ENCODE measurements at places on chromosomes 12 and 14. TPM values are rescaled to one million over a fixed set of nuclear protein-coding genes. Genes with fewer than 3 reads are reported as not detected.

OR6C2 gene
- not detected for total RNA-seq

GRIN2B gene
- not detected for total RNA-seq

BTBD7 gene
- total RNA-seq = 25.9 TPM

RPS6KL1 gene
- total RNA-seq = 6.1 TPM

BTBD6 gene
- total RNA-seq = 50.4 TPM

ATF1 gene
- 20.0 TPM for total RNA-seq

KLHL33 gene
- total RNA-seq = not detected

KLRC2 gene
- total RNA-seq = not detected

PPP1R3E gene
- 1.3 TPM for total RNA-seq

MFAP5 gene
- total RNA-seq = under 0.01 TPM

TAS2R19 gene
- 3.4 TPM for total RNA-seq

MCRS1 gene
- total RNA-seq = 67.0 TPM

OASL gene
- total RNA-seq = 0.36 TPM

LRRC43 gene
- total RNA-seq = 0.72 TPM

CHD8 gene
- total RNA-seq = 48.8 TPM

PPP2R5C gene
- 61.4 TPM for total RNA-seq

NUMB gene
- 39.6 TPM for total RNA-seq

OR4E2 gene
- total RNA-seq = not detected

NTF3 gene
- total RNA-seq = not detected

ZBTB42 gene
- total RNA-seq = 3.5 TPM

RD3L gene
- not detected for total RNA-seq

RNASE3 gene
- total RNA-seq = not detected

MORN3 gene
- total RNA-seq = 1.1 TPM

PTGDR gene
- total RNA-seq = not detected

NANOG gene
- total RNA-seq = not detected

MYH6 gene
- total RNA-seq = not detected

CDCA4 gene
- total RNA-seq = 29.9 TPM

RNASE7 gene
- not detected for total RNA-seq

ESPL1 gene
- total RNA-seq = 5.9 TPM

KLRC4 gene
- total RNA-seq = not detected

Data from endothelial cell of coronary artery (primary cell).